ENCODE measurements at places on chromosomes 3 and 15. TPM values are rescaled to one million over a fixed set of nuclear protein-coding genes. Genes with fewer than 3 reads are reported as not detected.
A peak's percentile ranks its signal among the peaks of the same experiment; 100 is the strongest.

DNA sequence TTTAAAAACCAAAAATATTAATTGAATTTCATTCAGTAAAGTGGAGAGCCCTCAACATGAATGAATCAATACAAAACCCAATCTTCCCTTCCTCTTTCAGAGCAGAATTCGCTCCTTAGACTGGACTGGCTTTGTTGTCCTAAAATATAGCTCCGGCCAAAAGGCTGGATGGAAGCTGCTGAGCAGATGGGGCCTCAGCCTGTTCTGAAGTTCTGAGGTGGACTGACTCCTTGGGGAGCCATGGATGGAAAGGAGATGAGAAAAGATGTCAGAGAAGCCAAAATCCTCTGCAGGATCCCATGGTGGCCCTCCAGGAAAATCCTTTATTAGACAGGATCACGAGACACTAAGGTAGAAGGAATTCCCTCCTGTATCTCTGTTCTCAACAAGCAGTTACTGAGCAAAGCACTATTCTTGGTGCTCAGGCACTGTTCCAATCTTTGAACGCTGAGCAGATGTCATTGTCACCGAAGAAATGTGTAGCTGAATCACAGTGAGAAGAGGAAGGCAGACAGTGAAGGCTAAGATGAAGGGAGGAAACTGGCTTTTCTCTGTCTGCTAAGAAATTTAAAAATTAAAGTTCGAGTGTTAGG is 122.0 kb downstream of the SEMA6D start:
- DNase-seq: no peak

DNA sequence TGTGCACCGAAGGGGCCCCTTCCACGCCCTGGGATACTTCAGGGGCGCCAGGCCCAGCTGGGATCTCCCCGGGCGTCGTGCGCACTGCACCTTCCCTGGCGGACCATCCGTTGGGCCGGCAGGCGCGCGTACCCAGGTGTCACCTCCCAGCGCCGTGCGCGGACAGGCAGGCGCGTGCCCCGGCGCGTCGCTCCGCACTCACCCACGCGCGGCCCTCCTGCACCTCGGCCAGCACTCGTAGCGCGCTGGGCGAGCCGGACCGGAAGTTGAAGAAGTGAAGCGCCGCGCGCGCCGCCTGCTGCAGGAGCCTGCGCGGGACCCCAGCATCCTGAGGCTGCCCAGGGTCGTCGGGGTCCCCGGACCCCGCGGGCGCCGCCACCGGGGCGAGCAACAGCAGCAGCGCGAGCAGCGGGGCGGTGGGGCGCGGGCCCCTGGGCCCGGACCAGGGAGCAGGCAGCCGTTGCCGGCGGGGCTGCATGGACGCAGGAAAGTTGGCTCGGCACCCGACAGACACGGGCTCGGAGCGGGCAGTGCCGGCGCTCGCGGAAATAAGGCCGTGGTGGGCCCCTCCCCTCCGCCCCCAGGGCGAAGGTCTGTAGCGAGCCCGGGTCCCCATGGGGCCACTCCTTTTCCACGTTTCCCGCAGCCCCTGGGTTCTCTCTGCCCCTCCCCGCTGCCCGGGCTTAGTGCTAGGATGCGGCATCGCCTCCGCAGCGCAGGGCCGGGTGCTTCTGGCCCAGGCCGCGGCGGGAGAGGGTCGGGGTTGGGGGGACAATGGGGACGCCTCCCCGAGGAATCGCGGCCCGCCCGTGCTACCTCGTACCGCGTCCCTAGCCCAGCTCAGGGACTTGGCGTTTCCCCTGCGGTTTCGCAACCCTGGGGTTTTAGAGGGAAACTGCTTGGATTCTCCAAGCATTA is at the start of gene RARRES1:
Gene RARRES1 (minus strand): TSS at position 520 of the 918 bp plus-strand sequence. CDS start 42 bp downstream, at position 478.
- DNase-seq: peak; percentile 83

GRCh38 chr3:158103081-158103886 is 2.9 kb downstream of the SHOX2 start:
- peak; percentile 64 for DNase-seq

GRCh38 chr3:64073158-64073761 is 50.0 kb upstream of the PSMD6 start:
- DNase-seq: no peak

GRCh38 chr3:156473341-156473740 is 81.6 kb downstream of the SSR3 start:
- DNase-seq: no peak

GRCh38 chr3:57151021-57151449 is 14.1 kb downstream of the IL17RD start:
- no peak for DNase-seq

DNA sequence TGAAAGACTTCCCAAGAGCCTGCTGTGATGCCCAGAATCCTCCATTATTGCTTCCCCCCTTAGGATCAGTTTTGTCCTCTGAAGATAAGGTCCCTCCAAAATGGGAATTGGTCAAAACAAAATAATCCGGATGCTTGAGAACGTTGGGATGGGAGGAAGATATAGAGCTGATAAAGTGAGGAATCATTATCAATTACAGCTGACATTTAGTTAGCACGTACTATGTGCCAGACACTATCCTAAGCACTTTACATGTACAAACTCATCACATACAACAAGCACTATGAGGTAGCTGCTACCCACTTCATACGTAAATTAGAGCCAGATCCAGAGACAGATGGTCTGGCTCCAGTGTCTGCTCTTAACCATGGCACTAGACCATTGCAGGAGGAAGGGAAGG is 6.6 kb upstream of the RPP25 start:
- no peak for DNase-seq

DNA sequence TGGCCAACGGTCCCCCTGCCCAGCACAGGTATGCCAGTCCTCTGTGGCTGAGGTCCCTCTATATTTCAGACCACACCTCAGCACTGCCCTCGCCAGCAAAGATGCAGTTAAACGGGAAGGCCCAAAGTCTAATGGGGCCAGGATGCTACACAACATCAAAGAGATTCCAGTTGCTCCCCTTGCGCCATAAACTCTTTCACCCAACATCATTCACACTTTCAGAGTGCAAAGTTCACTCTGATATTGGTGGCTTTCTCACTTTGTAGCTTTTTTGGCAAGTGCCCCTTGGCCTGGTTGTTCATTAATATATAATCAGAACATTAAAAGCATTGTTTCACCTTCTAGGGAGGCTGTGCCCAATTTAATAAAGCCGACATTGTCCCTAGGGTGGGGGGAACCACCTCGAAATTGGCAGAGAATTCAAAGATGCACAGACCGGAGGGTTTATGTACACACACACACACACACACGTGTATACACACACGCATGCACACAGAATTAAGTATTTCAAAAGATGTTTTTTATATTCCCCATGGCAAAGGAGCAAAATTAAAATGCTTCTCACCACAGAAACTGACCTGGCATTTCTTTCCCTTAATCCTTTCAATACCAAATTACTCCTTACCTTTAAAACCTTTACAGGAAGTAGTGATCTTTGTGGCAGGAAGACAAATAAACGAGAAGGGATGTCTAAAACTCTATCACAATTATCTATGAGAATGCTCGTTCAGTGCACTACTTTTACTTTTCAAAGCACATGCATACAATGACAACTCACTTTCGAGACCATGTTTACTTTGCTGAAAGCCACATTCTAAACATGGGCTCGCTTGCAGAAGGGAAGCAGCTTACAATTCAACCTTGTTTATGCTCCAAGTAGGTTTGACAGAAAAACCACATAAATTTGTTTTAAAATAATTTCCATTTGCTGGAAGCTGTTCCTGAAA is 19.5 kb downstream of the LRIG1 start:
- no peak for DNase-seq

DNA sequence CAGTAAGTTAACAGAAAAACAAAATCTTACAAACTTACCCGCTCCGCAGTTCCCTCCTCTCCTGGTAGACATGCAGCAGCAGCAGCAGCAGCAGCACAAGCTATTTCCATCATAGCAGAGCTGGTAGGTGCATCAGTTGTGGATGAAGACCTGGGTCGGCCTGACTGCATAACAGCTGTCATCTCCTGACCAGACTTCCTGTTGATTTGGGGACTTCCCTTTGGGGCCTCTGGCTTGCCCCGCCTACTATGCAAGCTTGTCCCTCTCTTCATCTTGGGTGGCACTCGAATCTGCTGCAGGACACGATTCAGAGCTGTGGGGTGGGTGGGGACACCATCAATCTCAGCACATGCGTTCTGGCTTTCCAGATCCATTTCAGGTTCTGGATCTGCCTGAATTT is 65.7 kb downstream of the TMCC1 start:
- DNase-seq: peak; percentile 57

GRCh38 chr15:82122746-82123400 is 77.1 kb upstream of the MEX3B start:
- no peak for DNase-seq

GRCh38 chr3:46095307-46095706 is 68.0 kb upstream of the XCR1 start:
- DNase-seq: no peak

The MORC1 gene
- not detected for total RNA-seq

The NR2E3 gene
- 0.60 TPM for total RNA-seq

The TRANK1 gene
- total RNA-seq: 163 TPM
